ENCODE measurements at places on chromosomes 13 and 19.
A peak's percentile ranks its signal among the peaks of the same experiment; 100 is the strongest.

GRCh38 chr13:85543144-85543543, 256.1 kb downstream of the SLITRK6 start:
- peak; percentile 37 for DNase-seq

DNA sequence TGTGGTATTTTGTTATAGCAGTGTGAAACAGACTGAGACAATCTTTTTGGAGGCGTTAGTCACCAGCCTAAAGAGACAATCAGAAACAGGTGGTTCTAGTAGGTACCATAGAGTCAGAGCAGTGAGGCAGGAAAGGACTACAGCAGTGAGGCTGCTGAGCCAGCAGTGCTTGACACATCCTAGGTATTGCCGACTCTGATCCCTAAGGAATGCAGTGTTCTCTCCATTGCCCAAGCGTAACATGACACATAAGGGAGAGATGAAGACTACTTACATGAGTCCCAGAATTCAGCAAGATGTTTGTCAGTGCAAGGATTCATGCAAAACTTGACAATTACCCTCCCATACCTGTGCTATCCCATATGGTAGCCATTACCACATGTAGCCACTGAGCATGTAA, 62.4 kb upstream of the XPO4 start:
- DNase-seq = no peak

GRCh38 chr19:50447053-50447452, 14.4 kb downstream of the MYBPC2 start:
- no peak for DNase-seq

GRCh38 chr19:4258181-4258580, 11.3 kb downstream of the YJU2 start:
- no peak for DNase-seq

DNA sequence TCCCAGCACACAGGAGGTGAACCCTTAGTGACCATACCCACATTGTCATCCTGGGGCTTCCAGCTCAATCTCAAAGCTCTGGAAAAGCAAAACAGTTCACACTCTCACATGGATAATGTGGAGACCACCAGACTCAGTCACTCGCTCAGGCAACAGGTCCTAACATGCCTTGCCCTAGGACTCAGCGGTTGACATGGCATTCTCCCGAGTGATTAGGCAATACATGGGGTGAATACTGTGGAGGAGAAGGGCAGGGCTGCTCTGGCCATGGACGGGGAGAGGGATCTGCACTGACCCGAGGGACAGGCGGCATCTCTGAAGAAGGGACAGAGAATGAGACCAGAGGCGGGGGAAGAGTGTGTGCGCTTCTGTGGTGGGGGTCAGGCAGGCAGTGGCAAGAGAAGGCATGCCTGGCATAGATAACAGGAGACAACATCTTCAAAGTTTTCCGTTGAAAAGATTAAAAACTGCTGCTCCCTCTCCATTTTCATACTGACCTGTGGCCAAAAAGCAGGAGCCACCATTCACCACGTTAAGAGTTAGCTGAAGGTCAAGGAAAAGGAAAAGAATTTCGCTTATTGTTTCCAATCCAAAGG, 44.5 kb upstream of the EPHX3 start:
- no peak for DNase-seq
